ENCODE measurements at places on chromosomes 12 and 14. TPM values are rescaled to one million over a fixed set of nuclear protein-coding genes. Genes with fewer than 3 reads are reported as not detected.

- DNase-seq, result no peak
Measured at GRCh38 chr12:121483949-121484348, 84.0 kb downstream of the RNF34 start.

GRCh38 chr12:75707983-75708382 lies 196.6 kb upstream of the KRR1 start:
- DNase-seq, result no peak

DNA sequence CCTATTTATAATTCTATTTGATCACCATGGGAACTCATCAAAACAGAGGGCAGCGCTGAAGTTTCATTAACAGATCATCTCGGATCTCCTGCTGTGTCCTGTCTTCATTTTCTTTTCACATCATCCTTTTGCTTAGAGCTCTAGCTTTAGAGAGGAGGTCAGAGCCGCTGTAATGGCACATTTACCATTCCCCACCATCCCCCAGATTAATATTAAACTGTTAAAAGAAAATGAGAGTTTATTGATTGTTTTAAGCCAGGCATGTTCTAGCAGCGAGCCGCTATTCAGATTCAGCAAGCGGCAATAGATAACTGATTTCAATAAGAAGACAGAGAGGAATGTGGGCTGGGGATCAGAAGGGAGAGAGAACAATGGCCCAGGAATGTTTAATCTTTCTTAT lies 308.8 kb downstream of the EGLN3 start:
- no peak for DNase-seq

DNA sequence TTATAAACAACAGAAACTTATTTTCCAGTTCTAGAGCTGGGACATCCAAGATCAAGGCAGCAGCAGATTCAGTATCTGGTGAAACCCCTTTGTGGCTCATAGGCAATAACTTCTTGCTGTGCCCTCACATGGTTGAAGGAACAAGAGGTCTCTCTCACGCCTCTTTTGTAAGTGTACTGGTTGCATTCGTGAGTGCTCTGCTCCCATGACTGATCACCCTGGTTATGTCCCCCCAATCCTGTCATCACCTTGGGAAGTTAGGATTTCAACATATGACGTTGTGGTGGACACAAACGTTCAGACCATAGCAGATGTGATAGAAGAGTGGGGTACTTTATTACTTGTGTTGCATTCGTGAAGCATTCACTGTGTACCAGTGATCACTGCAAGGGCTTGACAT lies 184.0 kb downstream of the SRGAP1 start:
- no peak for DNase-seq

CACNA2D4 gene
- total RNA-seq, result 3.4 TPM

HCFC2 gene
- total RNA-seq, result 7.6 TPM
